ENCODE measurements at places on chromosomes 7 and 10.

- no peak for DNase-seq
Measured at GRCh38 chr10:21637795-21638194, 103.8 kb downstream of the MLLT10 start.

- DNase-seq: peak; percentile 10
Measured at GRCh38 chr7:90629297-90629918, 33.3 kb downstream of the CDK14 start.

GRCh38 chr10:6247041-6247712, 44.4 kb downstream of the PFKFB3 start:
- peak; percentile 86 for DNase-seq

DNA sequence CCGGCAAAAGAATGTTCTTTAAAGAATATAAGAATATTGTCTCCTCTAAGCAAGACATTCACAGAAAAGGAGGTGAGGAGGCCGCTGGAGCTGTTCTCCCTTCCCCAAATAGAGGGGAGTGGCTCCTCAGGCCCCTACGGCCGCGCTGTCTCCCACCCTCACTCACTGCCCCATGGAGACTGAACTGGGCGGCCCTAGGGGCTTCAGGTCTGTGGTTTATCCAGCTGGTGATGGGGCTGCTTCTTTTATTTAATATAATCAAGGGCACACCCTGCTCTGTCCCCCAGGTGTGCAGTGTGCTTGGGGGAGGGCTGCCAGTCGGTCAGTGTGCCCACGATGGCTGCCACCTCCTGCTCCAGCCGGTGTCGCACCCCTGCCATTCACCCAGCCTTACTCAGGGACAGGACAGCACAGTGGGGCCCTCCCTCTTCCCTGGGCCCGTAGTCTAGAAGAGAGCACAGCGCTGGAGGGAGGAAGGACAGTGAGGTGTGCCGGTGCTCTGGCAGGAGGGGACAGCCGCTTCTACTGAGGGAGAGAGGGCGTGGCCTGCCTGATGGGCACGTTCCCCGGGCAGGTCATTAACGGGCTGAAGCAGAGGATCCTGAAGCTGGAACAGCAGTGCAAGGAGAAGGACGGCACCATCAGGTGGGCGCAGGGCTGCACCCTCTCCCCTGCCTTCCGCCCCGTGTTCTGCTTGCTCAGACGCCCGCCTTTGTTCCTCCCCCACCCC, 23.4 kb downstream of the IQCE start:
- DNase-seq: no peak

DNA sequence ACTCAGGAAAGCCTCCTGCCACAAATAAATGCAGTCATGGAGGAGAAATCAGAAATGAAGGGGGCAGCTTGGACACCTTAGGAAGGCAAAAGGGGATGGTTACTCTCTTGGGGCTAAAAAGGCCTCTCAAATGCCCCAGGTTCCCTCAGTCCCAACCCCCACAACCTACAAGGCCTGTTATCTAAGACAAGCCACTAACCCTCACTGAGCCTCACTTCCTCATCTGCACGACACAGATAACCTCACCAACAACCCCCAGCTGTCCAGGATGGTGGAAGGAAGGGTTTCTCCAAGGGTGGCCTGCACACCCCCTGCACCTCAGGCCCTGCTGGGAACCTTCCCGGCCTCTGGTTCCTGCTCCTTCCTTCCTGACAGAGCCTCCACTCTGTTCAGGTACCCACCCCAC, 29.2 kb downstream of the SORBS1 start:
- no peak for DNase-seq

DNA sequence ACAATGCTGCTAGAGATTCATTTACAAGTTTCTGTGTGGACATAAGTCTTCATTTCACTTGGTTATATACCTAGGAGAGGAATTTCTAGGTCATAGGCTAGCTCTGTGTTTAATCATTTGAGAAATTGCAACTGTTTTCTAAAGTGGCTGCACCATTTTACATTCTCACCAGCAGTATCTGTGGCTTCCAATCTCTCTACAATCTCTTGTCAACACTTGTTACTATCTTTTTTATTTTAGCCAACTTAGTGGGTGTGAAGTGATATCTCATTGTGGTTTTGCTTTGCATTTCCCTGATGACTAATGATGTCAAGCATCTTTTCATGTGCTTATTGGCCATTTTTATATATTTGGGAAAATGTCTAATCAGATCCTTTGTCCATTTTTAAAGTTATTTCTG, 53.0 kb upstream of the DRGX start:
- DNase-seq: no peak

GRCh38 chr10:77756319-77757232, 119.0 kb upstream of the KCNMA1 start:
- no peak for DNase-seq

All from hippocampal formation (tissue), 2 donors.